ENCODE measurements at places on chromosomes 13 and 19.

- no peak for DNase-seq
These were observed 224.5 kb downstream of the EFNB2 start for GRCh38 chr13:106311004-106311403.

- no peak for DNase-seq
These were observed 1.7 kb downstream of the ZNF264 start for GRCh38 chr19:57192993-57193392.

- no peak for DNase-seq
These were observed 275.4 kb upstream of the OBI1 start for GRCh38 chr13:78934336-78934735.

- DNase-seq: no peak
These were observed 38.4 kb upstream of the PDCD5 start for GRCh38 chr19:32542477-32543108.

GRCh38 chr13:97521726-97522125, 87.8 kb downstream of the RAP2A start:
- no peak for DNase-seq

DNA sequence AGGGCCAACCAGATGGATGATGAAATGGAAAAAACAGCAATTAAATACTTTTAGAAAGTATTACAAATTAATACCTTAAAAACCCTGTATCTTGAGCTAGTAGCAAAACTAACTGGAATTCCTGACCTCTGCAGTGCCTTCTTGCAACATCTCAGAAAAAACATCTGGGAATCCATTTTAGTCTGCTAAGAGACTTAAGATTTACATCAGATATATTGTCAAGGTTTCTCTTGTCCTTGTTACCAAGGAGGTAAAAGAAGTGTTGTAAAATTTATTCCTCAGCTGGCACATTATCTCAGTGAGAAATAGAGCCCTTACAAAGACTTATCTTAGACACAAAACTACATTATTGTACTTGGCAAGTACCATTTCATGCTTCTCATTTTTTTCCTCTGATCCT, 18.5 kb downstream of the KCNRG start:
- no peak for DNase-seq

DNA sequence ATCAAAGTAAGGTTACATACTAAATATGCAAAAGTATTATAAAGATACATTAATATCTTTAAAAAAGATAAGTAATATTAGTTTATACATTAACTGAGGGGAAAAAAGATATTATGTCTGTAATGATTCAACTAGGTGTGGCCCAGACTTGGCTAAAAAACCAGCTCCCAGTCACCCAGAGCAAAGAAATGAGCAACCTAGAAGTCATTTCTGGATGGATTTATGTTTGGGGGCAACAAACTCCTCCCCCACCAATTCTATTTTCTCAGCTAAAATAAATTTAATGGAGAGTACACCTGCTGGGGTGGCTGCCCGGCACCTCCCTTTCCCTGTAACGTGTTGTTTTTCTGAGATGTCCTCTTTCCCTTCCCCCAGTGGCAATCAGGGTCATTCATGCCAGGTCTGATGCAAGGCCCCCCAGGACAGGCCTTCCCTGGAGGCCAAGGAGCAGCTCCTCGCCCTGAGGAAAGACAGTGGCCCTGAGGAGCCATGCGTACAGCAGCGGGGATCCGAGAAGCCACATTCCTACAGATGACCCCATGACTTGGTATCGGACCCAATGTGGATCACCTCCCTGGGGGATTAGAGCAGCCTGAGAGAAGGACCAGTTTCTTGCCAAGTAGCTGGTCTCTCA, 78.6 kb upstream of the DOCK9 start:
- DNase-seq: no peak

- no peak for DNase-seq
These were observed 114.5 kb downstream of the KLF5 start for GRCh38 chr13:73173279-73173811.

DNA sequence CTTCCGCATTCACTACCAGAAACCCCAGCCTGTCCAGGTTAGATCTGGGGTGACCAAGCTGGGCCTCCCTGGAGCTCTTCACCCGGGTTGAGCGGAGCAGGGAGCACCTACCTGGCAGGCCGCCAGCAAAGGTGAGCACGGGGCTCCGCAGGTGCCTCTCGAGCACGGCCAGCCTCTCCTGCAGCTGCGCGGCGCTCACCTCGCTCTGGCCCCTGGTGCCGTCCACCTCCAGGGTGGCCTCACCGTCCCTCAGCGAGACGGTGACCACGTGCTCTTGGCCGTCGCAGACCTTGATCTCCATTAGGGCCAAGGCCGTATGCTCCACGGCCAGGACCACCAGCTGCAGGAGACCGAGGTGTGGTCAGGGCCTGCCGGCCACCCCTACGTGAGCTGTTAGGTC, 42.0 kb downstream of the GAS6 start:
- no peak for DNase-seq

- DNase-seq: no peak
These were observed 11.1 kb downstream of the NTN5 start for GRCh38 chr19:48661711-48662090.

- peak; percentile 88 for DNase-seq
These were observed 11.0 kb downstream of the MOB3A start for GRCh38 chr19:2084993-2085720.

DNA sequence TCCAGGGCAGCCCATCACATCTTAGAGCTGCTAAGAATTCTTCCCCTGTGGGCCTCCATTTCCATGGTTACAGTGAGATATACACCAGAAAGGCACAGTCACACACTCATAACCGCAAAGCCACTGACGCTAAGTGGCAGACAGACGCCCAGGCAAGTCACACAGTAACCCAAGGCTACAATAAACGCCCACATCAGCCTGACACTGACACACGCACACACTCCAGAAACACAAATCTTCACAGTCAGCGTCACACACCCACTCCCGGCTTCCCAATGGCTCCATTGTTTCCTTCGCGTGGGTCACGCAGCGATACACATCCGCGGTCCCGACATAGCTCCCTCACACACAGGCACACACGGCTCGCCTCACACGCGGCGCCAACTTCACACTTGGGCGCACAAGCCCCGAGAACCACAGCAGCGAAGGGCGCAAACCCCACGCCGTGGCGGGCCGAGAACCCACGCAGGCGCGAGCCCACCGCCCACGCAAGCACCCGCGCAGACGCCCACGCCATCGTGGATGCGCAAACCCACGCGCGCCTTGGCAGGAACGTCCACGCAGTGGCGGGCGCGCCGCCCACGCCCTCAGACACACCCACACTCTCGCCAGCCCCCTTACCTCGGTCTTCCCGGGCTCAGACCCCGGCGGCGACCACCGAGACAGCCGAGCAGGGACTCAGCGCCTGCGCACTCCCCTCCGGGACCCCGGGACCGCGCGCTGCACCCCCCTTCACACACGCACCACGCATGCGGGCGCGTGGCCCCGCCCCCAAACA, at the start of gene ZNF667:
Gene ZNF667 (minus strand): TSS at position 695 of the 778 bp plus-strand sequence. CDS start 14,975 bp downstream, outside the sequence.
- DNase-seq: no peak

DNA sequence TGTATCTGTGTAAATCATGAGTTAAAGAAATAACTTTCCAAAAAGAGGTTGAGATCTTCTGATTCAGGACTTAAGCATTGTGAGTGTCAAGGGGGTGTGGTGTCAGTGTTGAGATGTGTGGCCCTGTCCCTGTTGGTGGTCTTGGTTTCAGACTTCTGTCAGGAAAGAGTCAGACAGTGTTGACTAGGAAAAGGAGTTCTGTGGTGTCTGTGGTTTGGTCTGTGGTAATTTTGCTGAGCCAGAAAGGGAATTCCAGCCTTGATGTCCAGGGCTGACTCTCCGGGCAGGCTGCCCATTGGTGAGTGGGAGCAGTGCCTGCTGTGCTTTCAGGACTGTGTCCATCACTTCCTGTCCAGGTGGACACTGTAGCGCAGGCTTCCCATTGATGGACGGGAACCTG, 39.8 kb upstream of the IGFL4 start:
- no peak for DNase-seq

GRCh38 chr19:17560205-17560595, 4.8 kb downstream of the COLGALT1 start:
- no peak for DNase-seq

- DNase-seq: no peak
These were observed 22.2 kb upstream of the LRP3 start for GRCh38 chr19:33171916-33172359.

DNA sequence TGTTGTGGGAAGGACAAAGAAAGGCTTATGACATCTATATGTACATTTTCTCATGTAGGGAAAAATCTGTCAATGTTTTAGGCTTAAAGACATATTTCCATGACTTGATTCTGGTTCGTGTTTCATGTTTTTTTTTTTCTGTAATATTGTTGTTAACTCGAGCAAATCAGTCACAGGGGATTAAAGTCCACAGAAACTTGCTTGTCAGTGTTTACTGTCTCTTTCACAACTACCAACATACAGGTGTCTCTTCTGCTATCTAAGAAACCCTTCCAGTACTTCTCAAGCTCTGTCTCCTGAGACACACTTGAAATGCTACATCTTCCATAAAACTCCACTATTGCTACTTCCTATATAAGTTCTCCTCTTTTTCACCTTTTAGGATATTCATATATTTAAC, 130.9 kb upstream of the SLITRK6 start:
- DNase-seq: no peak

DNA sequence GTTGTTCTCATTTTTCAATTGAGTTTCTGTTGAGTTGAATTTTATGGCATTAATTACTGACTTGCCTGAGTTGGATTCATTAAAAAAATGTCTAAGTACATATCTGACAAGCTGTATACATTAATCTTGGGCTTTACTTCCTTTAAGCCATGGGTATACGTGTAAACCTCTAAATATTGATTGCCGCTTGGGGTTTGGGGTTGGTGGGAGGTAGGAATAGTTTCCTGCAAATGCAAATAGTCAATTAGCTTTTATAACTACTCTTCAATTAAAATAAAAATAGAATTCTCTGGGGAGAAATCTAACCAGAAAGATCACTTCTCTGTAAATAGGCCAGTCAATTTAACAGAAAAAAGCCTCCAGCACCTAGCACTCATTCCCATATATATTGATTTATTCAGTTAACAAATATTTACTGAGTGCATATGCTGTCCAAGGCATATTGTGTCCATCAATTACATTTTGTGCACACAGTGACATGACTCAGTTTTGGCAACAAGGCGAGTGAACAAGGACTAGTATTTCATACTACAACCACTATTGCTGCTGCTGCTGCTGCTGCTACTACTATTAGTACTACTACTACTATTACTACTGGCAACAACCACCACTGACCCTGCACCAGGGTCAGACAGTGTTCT, 306.8 kb downstream of the RFC3 start:
- DNase-seq: no peak

Data from stimulated activated CD8-positive, alpha-beta memory T cell treated with anti-CD3 and anti-CD28 coated beads, Interleukin-2, amount 100 ng/mL, for 1 hour (primary cell).